ENCODE measurements at places on chromosomes 3 and 15.
A peak's percentile ranks its signal among the peaks of the same experiment; 100 is the strongest.

- peak; percentile 41 for DNase-seq
Observed at GRCh38 chr3:196179380-196180308, 31.6 kb downstream of the ZDHHC19 start.

- no peak for DNase-seq
Observed at GRCh38 chr3:34020726-34021680, 222.6 kb downstream of the PDCD6IP start.

DNA sequence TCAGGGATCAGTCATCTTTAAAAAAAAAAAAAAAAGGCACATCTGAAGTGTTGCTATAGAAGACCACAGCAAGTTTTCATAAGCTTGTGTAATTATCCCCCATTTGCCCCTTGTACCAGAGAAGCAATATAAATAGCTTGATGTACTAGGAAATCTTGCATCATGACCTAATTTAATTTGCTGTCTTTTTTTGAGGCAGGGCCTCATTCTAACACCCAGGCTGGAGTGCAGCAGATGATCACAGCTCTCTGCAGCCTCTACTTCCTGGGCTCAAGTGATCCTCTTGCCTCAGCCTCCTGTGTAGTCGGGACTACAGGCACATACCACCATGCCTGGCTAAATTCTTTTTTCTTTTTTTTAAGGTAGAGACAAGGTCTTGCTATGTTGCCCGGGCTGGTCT is 88.7 kb downstream of the ARIH1 start:
- peak; percentile 7 for DNase-seq

GRCh38 chr3:62529230-62529629 is 155.9 kb upstream of the FEZF2 start:
- peak; percentile 40 for DNase-seq

- peak; percentile 99 for DNase-seq
Observed at GRCh38 chr3:121834671-121835464, at the start of the genes EAF2 and IQCB1. Gene EAF2 (plus strand): TSS chr3:121835209. CDS start chr3:121835286, 77 bp downstream. Gene IQCB1 (minus strand): TSS chr3:121835060. CDS start chr3:121828960, 6,100 bp downstream.

Measured in small intestine (tissue), 16 donors.